ENCODE measurements at places on chromosomes 3 and 15.

- DNase-seq = peak; percentile 92
- peaks cover 19% of the 10 kb centered on the region for H3K4me1 ChIP-seq
- H3K4me3 ChIP-seq = peak overlapping the region; percentile 90
- H3K27ac ChIP-seq = peak overlapping the region; percentile 92
- H3K36me3 ChIP-seq = no peaks in the 10 kb centered on the region
These were observed 727 bp downstream of the NSMCE3 start for GRCh38 chr15:29268706-29269484.

DNA sequence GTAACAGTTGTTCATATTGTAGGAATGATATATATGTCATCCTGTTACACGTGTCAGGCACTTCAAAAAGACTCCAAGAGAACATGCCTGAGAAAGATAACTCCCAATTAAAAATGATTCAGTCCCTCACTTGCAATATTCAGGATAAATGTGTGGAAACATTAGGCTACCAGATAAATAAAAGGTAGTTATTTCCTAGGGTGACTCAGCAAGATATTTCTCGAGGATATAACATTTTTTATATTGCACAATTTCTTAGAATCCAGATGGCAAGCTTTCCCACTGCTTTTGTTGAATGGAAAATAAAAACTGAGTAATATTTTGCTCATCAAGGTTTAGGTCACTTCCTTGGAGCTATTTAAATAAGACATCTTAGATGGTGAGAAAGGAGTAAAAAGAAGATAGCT, 181.4 kb downstream of the GAP43 start:
- H3K4me3 ChIP-seq = no peak overlapping the region
- DNase-seq = no peak
- H3K36me3 ChIP-seq = no peaks in the 10 kb centered on the region
- no peaks in the 10 kb centered on the region for H3K4me1 ChIP-seq
- H3K27ac ChIP-seq = no peak overlapping the region
- H3K27me3 ChIP-seq = no peaks in the 10 kb centered on the region

GRCh38 chr3:55556619-55557537, 69.8 kb upstream of the WNT5A start:
- H3K27me3 ChIP-seq = no peaks in the 10 kb centered on the region
- peaks cover 21% of the 10 kb centered on the region for H3K4me1 ChIP-seq
- H3K4me3 ChIP-seq = no peak overlapping the region
- no peaks in the 10 kb centered on the region for H3K36me3 ChIP-seq
- no peak overlapping the region for H3K27ac ChIP-seq
- no peak for DNase-seq

GRCh38 chr3:126911162-126912026, 71.5 kb upstream of the PLXNA1 start:
- no peaks in the 10 kb centered on the region for H3K27me3 ChIP-seq
- H3K36me3 ChIP-seq = no peaks in the 10 kb centered on the region
- peaks cover 22% of the 10 kb centered on the region for H3K4me1 ChIP-seq
- no peak for DNase-seq
- peak overlapping the region; percentile 36 for H3K27ac ChIP-seq

Data from vagina (tissue), 2 donors.